ENCODE measurements at places on chromosomes 1 and 21. TPM values are rescaled to one million over a fixed set of nuclear protein-coding genes. Genes with fewer than 3 reads are reported as not detected.

The CD53 gene
- total RNA-seq = not detected

The NDC1 gene
- total RNA-seq = 10.6 TPM

The PADI2 gene
- total RNA-seq = 0.74 TPM

The CLDN14 gene
- not detected for total RNA-seq

The CA6 gene
- total RNA-seq = not detected

- DNase-seq = no peak
Observed at GRCh38 chr1:151098126-151098525, 27.6 kb downstream of the GABPB2 start.

GRCh38 chr1:151972542-151973248 is 21.0 kb downstream of the S100A10 start:
- DNase-seq = no peak

GRCh38 chr1:179474713-179475112 is 101.0 kb downstream of the NPHS2 start:
- no peak for DNase-seq

DNA sequence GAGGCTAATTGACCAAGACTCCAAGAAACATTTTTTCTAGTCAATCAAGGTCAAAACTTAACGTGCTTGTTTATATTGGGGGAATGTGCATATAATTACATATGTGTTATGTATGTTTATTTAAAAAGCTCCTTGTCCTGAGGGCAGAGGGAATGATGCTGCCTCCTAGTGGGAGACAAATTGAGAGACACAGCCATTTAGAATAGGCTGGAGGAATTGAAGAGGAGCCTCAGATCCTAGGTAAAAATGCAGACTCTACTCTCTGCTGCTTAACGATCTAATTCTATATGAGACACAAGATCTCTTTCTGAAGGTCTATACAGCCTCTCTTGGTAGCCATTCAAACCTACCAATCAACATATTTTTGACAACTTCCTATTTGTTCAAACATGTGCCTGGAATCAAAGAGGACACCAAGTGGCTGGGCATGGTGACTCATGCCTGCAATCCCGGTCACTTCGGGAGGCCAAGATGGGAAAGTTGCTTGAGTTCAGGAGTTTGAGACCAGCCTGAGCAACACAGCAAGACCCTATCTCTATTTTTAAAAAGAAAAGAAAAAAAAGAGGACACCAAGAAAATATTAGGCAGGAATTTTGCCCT is 136.6 kb upstream of the ZNF648 start:
- no peak for DNase-seq

DNA sequence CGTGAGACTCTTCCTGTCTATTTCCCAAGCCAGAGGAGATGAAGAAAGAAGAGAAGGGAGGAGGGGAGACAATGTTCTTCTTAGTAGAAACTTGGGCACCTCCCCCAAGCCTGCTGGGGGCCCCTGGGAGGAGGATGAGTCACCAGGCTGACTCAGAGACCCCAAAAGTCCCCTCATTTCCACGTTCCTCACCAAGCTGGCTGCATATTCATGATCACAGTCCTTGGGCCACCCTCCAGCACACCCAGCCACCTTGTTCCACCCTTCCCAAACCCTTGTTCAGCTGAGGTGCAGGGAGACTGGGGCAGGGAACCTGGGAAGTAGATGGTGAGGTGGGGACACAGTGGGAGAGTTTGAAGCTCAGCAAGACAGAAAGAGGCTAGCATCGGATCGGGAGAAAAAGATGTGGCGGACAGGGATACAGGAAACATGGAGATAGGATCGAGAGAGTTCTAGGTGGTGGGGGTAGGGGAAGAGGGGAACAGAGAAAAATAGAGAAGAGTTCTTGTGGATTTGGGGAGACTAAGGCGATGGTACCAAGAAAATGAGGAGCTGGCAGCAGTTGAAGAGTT is 712 bp downstream of the RAB13 start:
- no peak for DNase-seq

- DNase-seq = no peak
Observed at GRCh38 chr1:232074265-232074664, 447.7 kb downstream of the DISC1 start.

DNA sequence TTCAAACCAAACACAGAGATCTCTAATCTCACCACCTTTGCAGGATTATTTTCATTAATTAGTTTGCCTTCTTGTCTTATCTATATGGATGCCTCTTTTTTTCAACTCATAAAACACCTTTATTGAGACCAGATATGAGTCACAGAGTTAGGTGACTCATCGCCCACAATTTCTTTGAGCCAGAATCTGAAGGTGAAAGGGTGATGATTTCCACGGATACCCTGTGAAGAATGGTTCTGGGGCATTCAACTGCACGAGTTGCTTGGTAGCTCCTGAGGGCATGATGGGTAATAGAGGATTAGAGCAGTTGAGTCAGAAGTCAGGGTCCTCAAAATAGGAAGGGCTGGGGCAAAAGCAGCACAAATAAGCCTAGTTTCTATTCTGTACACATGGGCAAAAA is 128.2 kb downstream of the TBX19 start:
- no peak for DNase-seq

DNA sequence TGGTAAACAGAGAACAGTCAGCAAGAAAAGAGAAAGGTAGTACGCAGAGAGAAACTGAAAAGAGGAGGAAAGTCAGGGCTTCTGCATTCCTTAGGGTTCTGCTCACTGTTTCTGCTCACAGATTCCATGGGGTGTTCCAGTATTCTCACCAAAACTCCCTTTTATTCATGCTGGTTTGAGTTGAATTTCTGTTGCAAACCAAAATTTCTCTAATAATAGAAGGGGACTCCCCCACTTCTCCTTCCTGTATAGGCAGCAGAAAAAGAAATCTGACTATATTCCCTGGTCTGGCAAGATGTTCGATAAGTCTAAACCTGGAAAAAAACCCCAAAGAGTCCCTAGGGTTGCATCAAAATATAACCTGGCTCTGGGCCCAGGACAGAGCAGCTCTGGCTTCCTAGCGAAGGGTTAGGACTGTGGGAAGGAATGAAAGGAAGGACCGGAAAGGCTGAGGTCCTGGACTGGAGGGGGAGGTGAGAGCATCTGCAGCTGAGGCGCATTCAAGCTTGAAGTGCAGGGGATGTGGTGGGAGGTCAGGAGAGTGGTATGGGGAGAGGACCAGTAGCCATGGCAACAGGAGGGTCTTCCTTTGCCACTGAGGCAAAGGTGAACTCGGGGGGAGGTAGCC is 18.8 kb upstream of the RGS16 start:
- no peak for DNase-seq

- DNase-seq = no peak
Observed at GRCh38 chr21:15255763-15256162, 191.0 kb upstream of the NRIP1 start.

All from glutamatergic neuron (in vitro differentiated cells).